Pancreas (tissue), 10 donors: ENCODE measurements at places on chromosomes 12 and 14.

DNA sequence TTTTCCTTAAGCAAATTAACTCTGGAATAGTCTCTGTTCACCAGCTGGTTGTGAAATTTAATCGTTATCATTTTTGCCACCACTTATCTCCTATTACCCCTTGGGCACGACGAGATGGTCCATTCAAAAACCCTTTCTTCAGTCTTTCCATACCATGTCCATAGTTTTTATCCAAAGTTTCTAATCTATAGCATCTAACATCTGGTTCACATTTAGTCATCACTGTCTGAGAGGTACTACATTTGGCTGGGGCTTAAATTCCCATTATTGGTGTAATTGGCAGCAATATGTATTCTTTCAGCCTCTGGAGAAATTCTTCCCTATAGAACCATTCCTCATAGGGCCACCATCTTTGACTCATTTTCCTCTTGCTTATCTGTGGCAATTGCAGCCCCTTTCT lies 163.5 kb downstream of the CCER1 start:
- no peaks in the 10 kb centered on the region for H3K27me3 ChIP-seq
- H3K36me3 ChIP-seq, result no peaks in the 10 kb centered on the region
- no peak for DNase-seq
- no peaks in the 10 kb centered on the region for H3K4me1 ChIP-seq

- H3K27me3 ChIP-seq, result no peaks in the 10 kb centered on the region
- no peak for DNase-seq
- H3K4me1 ChIP-seq, result no peaks in the 10 kb centered on the region
- no peak overlapping the region for H3K4me3 ChIP-seq
- H3K27ac ChIP-seq, result no peak overlapping the region
- peaks cover 12% of the 10 kb centered on the region for H3K36me3 ChIP-seq
These were observed 155.1 kb downstream of the CEP83 start for GRCh38 chr12:94304566-94305061.

DNA sequence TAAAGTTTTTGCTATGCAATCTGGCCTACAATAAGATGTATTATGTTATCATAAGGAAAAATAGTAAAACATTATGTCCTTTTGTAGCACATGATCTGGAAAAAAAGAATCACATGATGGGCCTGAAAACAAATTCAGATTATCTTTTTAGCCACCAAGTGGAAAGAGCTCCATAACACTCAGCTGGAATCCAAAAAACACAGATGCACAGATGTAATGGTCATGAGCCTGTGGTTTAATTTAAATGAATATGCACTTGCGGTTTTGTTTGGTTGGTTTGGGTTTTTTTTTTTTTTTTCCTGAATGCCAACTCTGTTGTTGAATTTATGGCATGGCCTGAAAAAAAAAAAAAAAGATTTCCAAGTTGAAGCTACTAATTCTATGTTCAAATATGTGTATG lies 4.1 kb downstream of the KCNC2 start:
- DNase-seq, result no peak
- no peaks in the 10 kb centered on the region for H3K36me3 ChIP-seq
- H3K4me1 ChIP-seq, result no peaks in the 10 kb centered on the region
- peaks cover 15% of the 10 kb centered on the region for H3K27me3 ChIP-seq
- H3K4me3 ChIP-seq, result no peak overlapping the region

DNA sequence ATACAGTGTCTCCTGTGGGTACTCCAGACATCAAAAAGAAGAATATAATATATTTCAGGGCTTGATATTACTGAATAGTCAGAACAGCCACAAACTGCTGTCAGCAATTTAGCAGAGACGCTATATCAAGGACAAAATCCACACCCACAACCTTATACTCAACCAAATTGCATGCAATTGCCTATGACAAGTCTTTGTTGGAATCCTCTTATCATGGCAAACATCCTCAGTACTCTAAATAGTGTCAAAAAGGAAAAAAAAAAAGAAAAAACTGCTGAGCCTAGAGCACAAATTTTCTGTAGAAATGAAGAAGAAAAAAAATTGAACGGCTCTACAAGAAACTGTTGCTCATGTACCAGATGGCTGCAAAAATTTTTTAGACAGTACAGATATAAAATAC lies 485.7 kb downstream of the TMTC2 start:
- H3K4me3 ChIP-seq, result no peak overlapping the region
- no peak for DNase-seq
- no peak overlapping the region for H3K27ac ChIP-seq
- H3K27me3 ChIP-seq, result no peaks in the 10 kb centered on the region
- H3K36me3 ChIP-seq, result no peaks in the 10 kb centered on the region
